Uterus (tissue), 4 donors: ENCODE measurements at places on chromosomes 5 and 9. TPM values are rescaled to one million over a fixed set of nuclear protein-coding genes. Genes with fewer than 3 reads are reported as not detected.

PCDHGB3 gene
- 5.9 TPM for total RNA-seq

RBM22 gene
- 39.1 TPM for total RNA-seq

WDR38 gene
- 1.9 TPM for total RNA-seq

TRMT10B gene
- total RNA-seq, result 14.6 TPM

SHROOM1 gene
- 5.0 TPM for total RNA-seq

SEMA5A gene
- 2.4 TPM for total RNA-seq

SUSD3 gene
- 15.6 TPM for total RNA-seq

PCDHAC2 gene
- 0.77 TPM for total RNA-seq

PCDHB13 gene
- total RNA-seq, result 6.2 TPM

P4HA2 gene
- total RNA-seq, result 76.3 TPM

CCDC152 gene
- total RNA-seq, result not detected

NR4A3 gene
- under 0.01 TPM for total RNA-seq

SPATA31C1 gene
- 0.21 TPM for total RNA-seq

IL31RA gene
- not detected for total RNA-seq

MYMK gene
- total RNA-seq, result not detected

TRIM36 gene
- 1.0 TPM for total RNA-seq

OR2V1 gene
- not detected for total RNA-seq

SCGB3A1 gene
- total RNA-seq, result 0.98 TPM

ATP10B gene
- total RNA-seq, result 0.07 TPM

GGTA1 gene
- total RNA-seq, result 8.8 TPM

GBGT1 gene
- total RNA-seq, result 28.5 TPM

NIPAL4 gene
- 0.14 TPM for total RNA-seq

SHISAL2B gene
- total RNA-seq, result not detected

CDHR2 gene
- under 0.01 TPM for total RNA-seq

FGF1 gene
- total RNA-seq, result 0.51 TPM

ZNF366 gene
- total RNA-seq, result 20.0 TPM

FAM170A gene
- total RNA-seq, result not detected

GAPT gene
- 0.61 TPM for total RNA-seq

IFNA1 gene
- total RNA-seq, result not detected

OR1Q1 gene
- not detected for total RNA-seq

PCDHGC4 gene
- total RNA-seq, result 2.9 TPM

NPR3 gene
- total RNA-seq, result 18.0 TPM

PCDHGA11 gene
- 9.4 TPM for total RNA-seq

MFAP3 gene
- total RNA-seq, result 62.5 TPM

PCDHGA2 gene
- total RNA-seq, result 11.6 TPM

UBLCP1 gene
- 23.5 TPM for total RNA-seq

PCDH12 gene
- 43.6 TPM for total RNA-seq

IL5 gene
- not detected for total RNA-seq

SLC25A48 gene
- total RNA-seq, result not detected

DPYSL3 gene
- 213 TPM for total RNA-seq

SLIT3 gene
- 32.1 TPM for total RNA-seq

C9orf153 gene
- total RNA-seq, result 0.82 TPM

DNAI1 gene
- 0.95 TPM for total RNA-seq

COL15A1 gene
- 20.3 TPM for total RNA-seq

ALDOB gene
- total RNA-seq, result not detected

DMRT3 gene
- total RNA-seq, result 0.18 TPM

PCDHGA7 gene
- total RNA-seq, result 10.0 TPM

PRUNE2 gene
- total RNA-seq, result 187 TPM

TEK gene
- total RNA-seq, result 61.3 TPM

IRX2 gene
- 0.77 TPM for total RNA-seq

ZNF300 gene
- total RNA-seq, result 6.8 TPM

CBY3 gene
- total RNA-seq, result not detected

CPLANE1 gene
- total RNA-seq, result 25.6 TPM

SLC36A2 gene
- not detected for total RNA-seq

PNPLA7 gene
- 25.7 TPM for total RNA-seq

SLC9A3 gene
- total RNA-seq, result 0.29 TPM

DMRTA1 gene
- 0.29 TPM for total RNA-seq

IFNB1 gene
- total RNA-seq, result not detected

RMRP gene
- 57,722 TPM for total RNA-seq

PAEP gene
- total RNA-seq, result not detected
